Stimulated activated CD4-positive, alpha-beta T cell treated with anti-CD3 and anti-CD28 coated beads, TNF-alpha, amount 100 ng/mL, for 4 hours (primary cell): ENCODE measurements at places on chromosomes 2 and 18.

DNA sequence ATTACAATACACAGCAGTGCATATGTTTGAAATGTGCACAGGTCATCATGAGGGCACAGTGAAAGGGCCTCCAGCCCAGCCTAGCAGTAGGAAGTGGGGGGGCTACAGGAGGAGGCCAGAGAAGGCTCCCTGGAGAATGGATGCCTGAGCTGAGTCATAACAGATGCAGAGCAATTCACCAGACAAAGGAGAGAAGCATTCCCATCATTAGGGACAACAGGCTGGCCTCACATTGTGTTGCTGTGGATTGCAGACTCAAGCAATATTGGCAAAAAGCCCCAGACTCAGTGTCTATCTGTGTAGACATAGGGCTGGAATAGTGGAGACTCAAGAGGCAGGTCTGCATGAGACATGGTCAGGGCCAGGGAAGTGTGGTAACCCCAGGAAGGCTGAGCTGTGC, 329.9 kb downstream of the DLGAP1 start:
- no peak for DNase-seq

DNA sequence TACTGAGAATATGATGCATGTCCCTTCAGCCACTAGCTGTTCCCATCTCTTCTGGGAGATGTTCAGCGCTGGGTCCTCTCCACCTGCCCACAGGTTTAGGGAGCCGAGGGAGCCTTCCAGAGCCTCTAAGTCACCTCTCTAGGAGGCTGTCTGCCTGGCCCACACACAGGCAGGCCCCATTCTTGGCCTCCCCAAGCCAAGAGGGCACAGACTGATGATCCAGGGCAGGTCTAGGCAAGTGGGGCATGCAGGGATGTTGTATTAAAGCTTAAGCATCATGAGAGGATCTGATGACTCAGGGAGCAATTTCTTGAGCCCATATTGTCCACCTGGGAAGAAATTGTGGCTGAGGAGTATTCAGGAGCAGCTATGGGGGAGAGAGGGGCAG, 19.9 kb downstream of the TMSB10 start:
- DNase-seq = no peak

- no peak for DNase-seq
Measured at GRCh38 chr2:37610638-37611289, 60.7 kb downstream of the CDC42EP3 start.

DNA sequence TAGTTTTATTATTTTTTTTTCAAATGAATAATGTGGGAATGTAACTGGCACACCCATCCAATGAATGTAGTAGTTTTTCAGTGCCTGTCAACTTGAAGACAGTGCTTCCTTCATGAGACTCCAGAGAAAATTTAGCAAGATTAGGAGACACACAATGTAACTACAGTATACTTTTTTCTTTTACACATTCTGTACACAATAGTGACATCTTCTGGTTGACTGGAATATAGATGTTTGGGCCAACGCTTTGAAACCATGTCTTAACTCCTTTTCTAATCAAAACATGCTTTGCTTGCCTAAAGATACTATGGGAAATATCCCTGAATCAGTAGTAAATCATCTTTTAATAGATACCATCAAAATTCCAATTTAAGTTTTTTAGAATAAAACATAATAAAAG, 229.5 kb upstream of the ZC3H15 start:
- no peak for DNase-seq

- DNase-seq = no peak
Measured at GRCh38 chr2:236646441-236646840, 76.8 kb downstream of the ACKR3 start.

DNA sequence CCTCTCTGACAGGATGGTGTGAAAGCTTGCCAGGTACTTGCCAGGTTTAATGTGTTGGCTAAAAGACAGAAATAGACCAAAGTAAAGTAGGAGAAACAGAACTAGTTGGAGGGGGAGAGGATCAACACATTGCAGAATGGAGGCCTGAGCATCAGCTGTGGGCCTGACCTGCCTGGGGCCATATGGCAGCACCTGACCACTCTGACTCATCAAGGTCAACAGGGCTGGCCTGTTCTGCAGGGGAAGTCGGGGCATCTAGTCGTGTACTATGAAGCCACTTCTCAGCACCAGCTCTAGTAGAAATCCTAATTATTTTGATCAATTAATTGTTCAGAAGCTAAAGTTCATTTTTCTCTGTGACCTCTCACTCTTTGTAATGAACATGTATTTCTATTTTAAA, 35.8 kb upstream of the NOSTRIN start:
- no peak for DNase-seq

- no peak for DNase-seq
Measured at GRCh38 chr2:172775319-172775718, 39.7 kb downstream of the RAPGEF4 start.

DNA sequence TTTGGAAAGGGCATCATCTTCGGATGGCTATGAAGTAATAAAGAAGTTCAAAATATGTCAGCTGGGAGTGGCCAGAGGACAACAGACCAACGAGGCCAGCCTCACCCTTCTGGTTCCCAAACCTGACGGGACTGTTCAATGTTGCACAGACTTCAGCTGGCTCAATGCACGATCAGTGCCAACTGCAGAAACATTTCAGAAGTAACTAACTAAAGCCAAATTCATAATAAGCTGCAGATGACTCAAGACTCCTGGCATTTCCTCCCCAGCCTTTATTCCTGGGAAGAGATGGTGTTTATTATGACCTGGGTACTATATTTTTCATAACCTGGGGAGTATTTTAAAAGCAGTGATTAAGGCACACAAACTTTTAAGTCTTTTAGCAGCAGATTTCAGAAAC, 3.8 kb upstream of the ATP6V1C2 start:
- DNase-seq = no peak

- DNase-seq = no peak
Measured at GRCh38 chr18:78920456-78921138, 59.0 kb upstream of the SALL3 start.

- no peak for DNase-seq
Measured at GRCh38 chr2:213959589-213959988, 451.3 kb upstream of the VWC2L start.

- DNase-seq = no peak
Measured at GRCh38 chr2:27407798-27408491, 1.4 kb downstream of the PPM1G start.

DNA sequence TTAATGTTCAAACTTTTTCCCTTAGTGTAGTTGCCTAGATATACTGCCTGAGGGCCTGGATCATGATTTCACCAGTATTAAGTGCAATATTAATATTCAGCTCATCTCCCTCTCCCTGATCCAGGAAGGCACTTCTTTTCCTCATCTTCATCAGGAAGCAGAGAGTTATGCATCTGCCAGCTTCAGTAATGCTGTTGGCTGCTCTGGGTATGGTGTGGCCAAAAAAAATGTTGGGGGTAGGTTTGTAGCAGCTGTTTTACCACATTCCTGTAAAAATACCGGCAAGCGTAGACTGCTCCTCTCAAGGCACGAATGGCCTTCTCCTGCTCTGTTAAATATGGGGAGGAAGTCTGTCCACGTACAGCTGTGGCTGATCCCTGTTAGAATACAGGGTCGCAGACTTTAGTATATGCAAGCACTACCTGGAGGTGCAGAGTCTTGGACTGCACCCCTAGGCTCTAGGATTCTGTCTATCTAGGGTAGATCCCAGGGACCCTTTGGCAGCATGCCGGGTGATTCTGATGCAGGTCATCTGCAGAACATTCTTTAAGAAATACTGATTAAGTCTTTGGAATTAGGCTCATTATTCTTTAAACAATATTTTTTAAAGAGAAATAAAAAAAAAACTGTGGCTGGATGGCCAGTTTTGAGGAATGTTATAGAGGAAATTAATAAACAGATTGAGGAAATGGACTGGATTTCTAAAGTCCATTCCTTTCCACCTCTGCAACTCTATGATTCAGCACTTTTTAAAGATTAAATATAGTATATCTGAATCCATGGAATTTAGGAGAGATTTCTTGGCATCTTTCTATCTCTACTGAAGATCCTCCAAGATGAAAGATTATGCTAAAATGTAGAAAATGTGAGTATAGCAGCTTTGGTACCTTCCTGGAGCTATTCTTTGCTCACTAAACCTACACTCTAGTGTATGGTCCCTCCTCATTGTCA, 21.0 kb upstream of the GLS start:
- no peak for DNase-seq

- DNase-seq = no peak
Measured at GRCh38 chr2:177239053-177239452, 25.5 kb downstream of the NFE2L2 start.

DNA sequence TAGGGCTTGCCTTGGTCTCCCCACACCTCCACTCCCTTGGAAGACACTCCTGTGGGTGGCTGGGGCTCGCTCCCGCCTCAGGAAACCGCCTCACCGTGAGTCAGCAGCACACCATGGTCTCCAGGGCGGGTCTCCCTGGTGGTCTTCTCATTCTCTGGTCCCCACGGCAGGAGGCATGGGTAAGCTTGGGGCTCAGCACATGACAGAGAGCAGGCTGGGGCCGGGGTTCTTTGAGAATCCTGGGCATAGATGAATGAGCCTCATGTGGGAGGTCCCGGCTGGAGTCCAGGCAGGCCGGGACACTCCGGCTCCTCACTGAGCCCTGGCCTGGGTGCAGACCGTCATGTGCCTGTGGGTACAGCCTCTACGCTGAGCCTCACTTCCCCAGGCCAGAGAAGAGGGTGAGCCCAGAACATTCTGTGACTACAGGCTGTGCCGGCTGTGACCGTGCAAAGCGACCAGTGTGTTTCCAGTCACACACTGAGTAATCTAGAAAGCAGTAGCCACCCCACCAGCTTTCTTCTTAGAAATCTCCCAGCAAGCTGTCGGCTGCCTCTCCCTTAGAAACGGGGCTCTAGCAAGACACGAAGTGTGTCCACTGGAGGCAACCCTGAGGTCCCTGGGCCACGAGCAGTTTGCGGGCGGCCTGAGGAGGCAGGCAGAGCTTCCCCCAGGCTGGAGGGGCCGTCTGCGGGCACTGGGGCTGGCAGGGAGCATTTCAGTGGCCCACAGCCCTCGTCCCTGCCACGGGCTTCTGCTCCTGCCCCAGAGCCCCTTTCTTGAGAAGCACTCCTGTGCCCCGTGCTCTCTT, 93.1 kb downstream of the RHOB start:
- DNase-seq = no peak

DNA sequence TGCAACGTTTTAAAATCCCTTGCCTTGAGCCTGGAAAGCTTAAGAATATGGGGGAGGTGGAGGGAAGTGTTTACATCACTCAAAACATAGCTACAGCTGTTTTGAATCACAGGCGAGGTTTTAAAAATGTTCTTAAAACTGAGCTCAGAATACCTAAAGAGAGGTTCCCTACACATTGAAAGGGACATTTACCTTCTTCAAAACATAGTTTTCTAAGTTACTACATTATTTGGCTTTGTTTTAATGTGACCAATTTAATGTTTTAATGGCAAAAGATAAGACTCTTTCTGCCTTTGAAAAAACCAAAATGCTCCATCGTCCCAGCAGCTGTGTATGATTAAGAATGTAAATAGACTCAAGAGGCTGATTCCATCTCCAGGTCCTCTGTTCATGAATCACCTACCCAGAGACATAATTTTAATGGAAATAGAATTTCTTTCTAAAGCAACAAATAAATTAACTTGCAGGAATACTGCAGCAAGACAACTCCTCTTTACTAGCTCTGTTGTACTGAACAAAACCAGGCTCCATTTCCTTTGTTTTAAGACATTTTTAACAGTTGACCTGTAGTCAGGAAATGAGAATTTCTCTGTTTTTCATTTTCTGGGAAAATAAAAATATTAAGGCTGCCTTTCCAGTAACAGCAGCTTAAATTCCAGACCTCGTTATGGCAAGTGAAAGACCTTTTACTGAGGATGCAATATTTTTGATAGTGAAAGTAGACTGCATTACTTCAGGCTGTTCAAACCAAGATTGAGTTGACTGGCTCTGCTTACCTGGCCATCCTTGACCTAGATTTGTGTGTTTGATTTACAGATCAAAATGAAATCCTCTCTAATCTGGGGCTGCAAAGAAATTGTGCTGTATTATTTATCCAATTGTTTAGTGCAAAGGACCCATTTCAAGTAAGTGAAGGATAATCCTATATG, 33.7 kb upstream of the WDR75 start:
- DNase-seq = no peak

- no peak for DNase-seq
Measured at GRCh38 chr2:26335231-26335630, 10.7 kb upstream of the SELENOI start.

GRCh38 chr2:200650195-200650594, 64.4 kb downstream of the AOX1 start:
- no peak for DNase-seq

DNA sequence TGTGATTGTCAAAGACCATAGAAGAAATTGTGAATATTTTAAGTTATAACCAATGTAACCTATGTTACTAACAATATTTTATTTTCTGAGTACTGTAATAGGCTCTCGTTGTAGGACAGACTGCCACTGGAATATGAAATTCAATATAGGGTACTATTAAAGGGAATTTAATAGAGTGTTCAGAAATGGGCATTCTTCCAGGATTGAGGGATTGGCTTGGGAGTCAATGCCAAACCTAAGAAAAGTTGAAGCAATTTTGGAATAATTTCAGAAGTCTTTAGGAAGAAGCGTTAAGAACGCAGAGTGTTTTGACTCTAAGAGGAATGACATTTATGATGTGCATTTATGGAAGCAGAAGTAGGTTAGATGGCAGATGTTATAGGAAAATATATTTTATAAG, 79.0 kb downstream of the ACVR2A start:
- no peak for DNase-seq

DNA sequence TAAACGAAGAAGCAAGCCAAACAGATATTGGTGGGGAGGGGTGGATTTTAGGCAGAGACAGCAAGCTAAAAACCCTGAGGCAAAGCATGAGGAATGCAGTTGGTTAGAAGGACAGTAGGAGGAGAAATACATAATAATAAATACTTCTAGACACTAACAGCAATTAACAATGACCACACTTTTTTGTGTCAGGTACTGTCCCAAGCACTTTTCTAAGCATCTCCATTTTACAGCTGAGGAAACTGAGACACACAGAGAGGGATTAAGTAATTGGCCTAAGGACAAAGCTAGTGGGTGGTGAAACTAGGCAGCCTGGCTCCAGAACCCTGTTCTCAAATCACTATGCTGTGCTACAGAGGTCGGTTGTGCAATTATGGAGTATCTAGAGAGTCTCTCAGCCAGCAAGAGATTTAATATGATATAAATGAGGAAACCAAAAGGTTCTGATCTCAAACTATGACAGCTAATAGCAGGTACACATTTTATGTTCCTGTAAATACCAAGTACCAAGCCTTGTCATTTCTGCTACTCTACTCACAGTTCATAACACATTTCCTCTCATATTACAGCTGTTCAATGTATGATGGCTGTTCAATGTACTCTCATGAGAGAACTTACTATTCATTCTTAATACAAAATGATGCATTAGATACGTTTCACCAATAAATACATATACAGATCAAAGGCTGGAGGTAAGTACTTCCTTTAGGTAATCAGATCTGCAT, 5.3 kb downstream of the MAP4K3 start:
- no peak for DNase-seq

- DNase-seq = no peak
Measured at GRCh38 chr2:183868153-183868552, 730.2 kb upstream of the ZNF804A start.

GRCh38 chr2:42930025-42930581, 137.7 kb upstream of the HAAO start:
- no peak for DNase-seq
